RPMI7951 (cell line): ENCODE measurements at places on chromosomes 5 and 9.
A peak's percentile ranks its signal among the peaks of the same experiment; 100 is the strongest.

- DNase-seq = peak; percentile 39
These were observed 159.9 kb downstream of the TSSK1B start for GRCh38 chr5:113274836-113275414.

GRCh38 chr5:53350368-53350767, 130.1 kb upstream of the FST start:
- no peak for DNase-seq

DNA sequence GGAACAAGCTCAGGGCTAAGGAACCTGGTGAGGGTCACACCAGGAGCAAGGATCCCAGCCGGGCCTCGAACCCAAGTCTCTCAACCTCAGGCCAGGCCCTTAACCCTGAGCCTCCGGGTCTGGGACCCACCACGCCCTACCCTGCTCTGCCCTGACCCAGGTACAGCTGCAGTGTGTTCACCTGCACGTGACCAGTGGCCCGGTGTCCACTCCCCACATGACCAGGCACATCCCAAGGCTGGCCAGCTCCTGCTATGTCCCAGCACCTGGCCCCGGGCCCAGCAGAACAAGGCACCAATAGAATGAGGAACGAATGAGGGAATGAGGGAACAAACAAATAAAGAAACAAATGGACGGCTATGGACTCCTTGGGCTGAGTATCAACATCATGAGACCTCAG, 112.0 kb upstream of the SARDH start:
- DNase-seq = no peak

DNA sequence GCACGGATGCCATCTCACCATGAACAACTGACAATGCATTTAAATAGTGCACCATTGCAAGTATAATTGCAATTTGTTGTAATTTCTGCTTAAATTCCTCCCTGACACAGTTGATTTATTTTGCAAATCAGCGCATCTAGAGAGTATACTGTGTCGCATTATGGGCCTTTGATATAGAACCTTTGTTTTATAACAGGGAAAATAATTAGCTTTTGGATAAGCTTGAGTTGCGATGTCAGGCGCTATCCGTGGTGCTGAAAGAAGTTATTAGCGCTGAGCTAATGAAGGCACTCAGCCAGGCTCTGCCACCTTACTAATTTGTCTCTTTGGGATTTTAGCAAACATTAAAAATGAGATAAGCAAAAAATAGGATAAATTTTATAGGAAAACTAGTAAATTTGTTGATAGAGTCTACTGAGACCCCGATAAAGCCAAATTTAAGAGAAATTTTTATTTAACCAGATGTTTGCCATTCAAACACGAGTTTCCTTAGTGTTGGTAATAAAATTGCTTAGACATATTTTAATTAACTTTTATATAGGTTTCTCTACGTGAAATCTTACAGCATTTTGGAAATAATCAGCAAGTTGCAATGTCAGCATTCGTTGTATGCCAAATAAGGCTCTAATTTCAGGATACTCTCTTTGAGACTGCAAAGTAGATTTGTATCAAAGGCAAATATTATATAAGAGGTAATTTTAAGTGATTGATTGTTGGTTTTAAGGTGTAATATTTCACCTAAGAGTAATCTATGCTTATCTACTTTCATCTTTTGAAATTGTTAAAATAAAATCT, 355.5 kb downstream of the TLR4 start:
- DNase-seq = peak; percentile 5

- DNase-seq = no peak
These were observed 324.4 kb upstream of the ARRDC3 start for GRCh38 chr5:91707521-91707841.

DNA sequence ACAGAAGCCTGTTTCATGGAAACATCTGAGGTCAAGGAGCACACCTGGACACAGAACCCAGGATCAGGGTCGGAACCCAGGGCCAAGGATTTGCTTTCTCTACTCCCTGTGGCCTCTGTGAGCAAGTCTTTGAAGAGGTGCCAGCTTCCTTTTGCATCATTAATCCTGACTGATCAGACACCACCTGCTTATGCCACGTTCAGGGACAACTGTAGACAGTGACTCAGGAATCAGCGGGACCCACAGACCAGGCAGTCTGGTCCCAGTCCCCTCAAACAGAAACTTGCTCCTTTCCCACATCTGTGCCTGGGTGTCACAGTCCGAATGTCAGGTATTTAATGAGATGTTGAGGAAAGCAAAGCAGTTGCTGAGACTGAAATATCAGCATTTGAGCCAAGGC, 154.8 kb downstream of the SGCD start:
- DNase-seq = peak; percentile 84

DNA sequence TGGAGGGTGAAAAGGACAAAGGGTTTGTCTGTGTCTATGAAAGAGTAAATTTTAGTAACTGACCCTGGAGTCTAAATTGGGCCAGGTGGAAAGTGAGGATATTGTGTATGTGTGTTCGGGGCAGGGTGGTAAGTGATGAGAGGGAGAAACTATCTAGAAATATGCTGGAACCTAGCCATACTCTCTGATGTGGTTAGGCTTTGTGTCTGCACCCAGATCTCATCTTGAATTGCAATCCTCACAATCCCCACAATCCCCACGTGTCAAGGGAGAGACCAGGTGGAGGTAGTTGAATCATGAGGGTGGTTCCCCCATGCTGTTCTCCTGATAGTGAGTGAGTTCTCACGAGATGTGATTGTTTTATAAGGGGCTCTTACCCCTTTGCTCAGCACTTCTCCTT, 60.6 kb downstream of the COMMD10 start:
- peak; percentile 2 for DNase-seq

DNA sequence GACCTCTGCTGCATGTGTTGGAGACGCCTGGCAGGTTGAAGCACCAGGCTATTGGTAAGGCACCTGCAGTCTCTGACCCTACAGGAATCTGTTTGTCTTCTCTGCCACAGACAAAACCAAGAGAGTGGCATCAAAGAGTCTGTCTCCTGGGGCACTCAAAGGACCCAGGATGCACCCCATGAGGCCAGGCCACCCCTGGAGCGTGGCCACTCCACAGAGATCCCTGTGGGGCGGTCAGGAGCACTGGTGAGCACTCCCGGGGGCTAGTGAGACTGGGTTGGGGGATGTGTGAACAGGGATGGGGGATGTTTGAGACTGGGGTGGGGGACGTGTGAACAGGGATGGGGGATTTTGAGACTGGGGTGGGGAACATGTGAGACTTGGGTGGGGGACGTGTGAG, 240.3 kb downstream of the CACNA1B start:
- no peak for DNase-seq

DNA sequence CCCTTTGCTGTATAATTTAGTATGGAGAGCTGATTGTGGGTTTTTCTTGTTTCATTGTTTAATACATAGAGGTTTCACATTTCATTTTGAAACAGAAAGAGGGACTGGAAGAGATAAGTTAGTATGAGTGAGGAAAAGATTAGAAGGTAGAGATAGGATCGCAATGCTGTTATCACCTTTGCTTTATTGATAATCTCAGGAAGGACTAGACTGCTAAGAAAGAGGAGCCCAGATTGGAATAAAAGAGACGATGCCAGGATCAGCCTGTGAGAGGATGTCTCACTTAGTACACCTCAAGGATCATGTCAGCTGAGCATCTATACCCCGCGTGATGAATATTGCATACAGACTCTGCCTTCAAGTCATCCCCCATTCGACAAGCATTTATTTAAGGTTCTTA, 178.0 kb upstream of the DMAC1 start:
- no peak for DNase-seq

GRCh38 chr5:152288499-152288898, 116.6 kb downstream of the NMUR2 start:
- no peak for DNase-seq

GRCh38 chr5:39159811-39160490, 59.4 kb downstream of the FYB1 start:
- no peak for DNase-seq

DNA sequence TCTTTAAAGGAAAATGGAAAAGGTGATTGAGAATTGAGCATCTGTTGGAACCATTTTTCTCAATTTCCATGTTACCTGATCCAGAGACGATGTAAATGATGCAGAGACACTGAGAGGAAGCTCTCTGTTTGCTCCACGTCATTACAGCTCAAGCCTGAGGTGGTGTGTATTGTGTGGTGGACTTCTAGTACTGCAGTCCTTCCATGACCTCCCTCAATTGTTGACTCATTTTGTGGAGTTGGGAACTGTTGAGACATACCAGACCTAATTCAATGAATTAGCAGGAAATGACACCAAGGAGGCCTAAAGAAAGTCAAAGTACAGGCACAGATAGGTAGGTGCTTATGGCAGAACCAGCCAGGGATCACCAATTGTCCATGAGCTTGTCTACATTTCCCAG, 15.6 kb upstream of the LVRN start:
- no peak for DNase-seq

DNA sequence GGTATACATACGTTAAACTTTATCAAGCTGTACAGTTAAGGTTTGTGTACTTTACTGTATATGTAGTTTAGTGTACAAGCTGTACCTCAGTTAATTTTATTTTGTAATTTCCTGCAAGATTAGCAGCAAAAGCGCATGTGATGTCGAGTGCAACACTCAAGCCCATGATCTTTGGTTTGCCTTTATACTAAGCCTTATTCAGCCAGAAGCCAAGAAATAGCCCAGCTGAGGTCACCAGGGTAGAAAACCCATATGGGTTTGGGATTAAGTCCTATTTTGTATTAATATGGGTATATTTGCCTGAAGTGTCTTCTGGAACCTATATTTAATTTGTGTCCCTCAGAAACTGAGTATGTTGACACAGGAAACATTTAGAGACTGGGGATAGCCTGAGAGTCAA, 59.3 kb downstream of the ZFAND5 start:
- DNase-seq = no peak

DNA sequence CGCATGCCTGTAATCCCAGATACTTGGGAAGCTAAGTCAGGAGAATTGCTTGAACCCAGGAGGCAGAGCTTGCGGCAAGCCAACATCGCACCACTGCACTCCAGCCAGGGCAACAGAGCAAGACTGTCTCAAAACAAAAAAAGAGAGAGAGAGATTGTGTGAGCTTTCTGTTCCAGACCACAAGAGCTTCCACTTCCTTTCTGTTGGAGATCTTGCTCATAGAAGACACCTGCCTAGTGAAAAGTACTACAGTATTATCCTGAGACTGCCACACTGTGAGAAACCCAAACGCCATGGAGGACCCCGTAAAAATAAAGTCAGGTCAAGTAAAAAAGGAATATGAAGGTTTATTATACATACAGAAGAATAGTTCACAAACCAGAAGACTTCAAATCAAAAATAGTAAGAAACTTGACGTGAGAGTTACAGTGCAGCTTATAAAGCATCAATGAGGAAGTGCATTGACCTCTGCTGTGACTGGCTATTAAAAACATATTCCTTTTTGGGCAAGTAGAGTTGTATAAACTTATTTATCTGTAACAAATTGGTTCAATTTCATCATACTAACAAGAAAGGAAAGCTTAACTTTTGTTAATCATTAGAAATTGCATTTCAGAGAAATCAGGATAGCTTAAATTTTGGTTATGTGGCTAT, 4.3 kb upstream of the EMB start:
- no peak for DNase-seq

- no peak for DNase-seq
These were observed 29.3 kb upstream of the UNC5A start for GRCh38 chr5:176781054-176781375.

DNA sequence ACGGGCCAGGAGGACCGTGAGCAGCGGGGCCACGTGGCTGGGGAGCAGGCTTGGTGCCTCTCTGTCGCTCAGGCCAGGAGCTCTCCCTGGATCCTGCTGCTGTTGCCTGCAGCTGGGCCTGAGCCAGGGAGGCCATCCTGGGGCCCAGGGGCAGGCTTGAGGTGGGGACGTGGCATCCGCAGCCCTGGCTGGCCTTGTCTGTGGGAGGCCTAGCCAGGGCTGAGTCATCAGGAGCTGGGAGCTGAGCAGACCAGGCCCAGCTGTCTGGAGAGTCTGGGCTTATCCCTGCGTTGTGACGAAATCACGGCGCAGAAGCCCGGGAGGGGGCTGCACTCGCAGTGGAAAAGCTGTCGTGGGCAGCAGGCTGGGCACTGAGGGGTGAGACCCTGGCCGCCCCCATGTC, 138.8 kb upstream of the COL5A1 start:
- DNase-seq = peak; percentile 98

DNA sequence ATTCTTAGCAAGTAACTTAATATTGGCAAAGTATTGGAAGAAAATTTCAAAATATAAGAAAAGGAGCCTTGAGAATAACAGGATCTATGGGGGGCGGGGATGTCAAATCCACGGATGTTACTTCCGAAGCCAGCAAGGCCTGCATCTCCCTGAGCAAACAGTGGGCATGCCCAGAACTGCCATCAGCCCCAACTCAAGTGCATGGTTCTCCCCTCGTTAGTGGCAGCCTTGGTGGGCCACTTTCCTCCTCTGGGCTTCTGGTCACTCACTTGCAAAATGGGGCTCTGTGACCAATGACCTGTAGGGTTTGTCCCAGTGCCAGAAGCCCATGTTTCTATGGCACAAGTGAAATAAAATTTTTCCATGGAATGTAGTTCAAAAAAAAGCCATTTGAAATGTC, 27.2 kb upstream of the MED10 start:
- no peak for DNase-seq

- DNase-seq = no peak
These were observed 71.4 kb downstream of the RFK start for GRCh38 chr9:76322810-76323209.

- no peak for DNase-seq
These were observed 47.1 kb downstream of the ANKH start for GRCh38 chr5:14824499-14824898.

DNA sequence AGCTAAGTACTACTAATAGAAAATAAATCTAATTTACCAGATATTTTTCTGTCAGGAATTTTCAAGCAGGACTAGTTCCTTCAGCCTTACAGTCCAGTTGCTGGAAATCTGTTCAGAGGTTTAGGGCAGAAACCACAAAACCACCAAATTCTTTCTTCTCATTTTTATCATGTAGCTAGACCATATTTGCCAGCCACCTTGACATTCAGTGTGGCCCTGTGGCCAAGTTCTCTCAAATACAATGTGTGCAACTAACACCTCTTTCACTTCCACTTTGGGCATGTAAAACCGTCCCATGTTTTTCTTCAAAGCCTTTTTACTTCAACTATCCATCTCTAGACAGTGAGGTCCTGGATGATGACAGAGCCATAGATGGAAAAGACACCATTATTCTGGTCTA, 1133.2 kb upstream of the CDH18 start:
- DNase-seq = no peak

GRCh38 chr5:143968071-143968878, 156.3 kb downstream of the HMHB1 start:
- peak; percentile 51 for DNase-seq

DNA sequence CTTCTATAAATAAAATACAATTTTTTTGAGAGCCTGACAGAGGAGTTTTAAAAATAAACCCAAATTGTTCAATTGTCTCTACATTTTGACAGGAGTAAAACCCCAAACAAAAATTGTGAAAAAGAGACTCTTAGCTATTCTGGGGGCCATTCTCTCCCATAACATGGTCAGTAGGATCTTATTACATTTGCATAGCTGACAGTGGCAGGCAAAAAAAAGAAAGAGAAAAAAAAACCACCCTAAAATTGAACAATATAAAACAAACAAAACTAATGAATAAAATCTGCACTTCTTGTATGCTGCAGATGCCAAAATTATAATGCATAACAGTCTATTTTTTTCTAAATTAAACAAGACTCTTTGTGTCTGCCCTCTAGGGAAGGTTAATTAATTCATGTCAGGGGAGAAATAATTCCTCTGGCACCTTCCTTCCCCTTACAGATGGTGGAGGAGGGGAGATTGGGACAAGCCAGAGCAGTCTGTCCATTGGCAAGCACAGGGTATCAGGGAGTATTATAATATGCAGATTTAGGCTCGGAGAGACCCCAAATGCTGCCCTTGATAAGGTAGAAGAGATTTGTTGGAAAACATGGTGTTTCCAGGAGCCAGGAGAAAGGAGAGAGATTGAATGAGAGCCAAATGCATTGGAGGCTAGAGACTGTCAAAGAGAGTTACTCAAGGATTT, 79.7 kb upstream of the CDH6 start:
- DNase-seq = no peak

GRCh38 chr5:40436535-40437237, 243.0 kb upstream of the PTGER4 start:
- no peak for DNase-seq
